ENCODE measurements at places on chromosomes 12 and 14.
A peak's percentile ranks its signal among the peaks of the same experiment; 100 is the strongest.

- no peak for DNase-seq
Observed at GRCh38 chr12:34288963-34289345, 266.7 kb downstream of the ALG10 start.

- DNase-seq, result no peak
Observed at GRCh38 chr14:72894623-72895378, 900 bp upstream of the DPF3 start.

DNA sequence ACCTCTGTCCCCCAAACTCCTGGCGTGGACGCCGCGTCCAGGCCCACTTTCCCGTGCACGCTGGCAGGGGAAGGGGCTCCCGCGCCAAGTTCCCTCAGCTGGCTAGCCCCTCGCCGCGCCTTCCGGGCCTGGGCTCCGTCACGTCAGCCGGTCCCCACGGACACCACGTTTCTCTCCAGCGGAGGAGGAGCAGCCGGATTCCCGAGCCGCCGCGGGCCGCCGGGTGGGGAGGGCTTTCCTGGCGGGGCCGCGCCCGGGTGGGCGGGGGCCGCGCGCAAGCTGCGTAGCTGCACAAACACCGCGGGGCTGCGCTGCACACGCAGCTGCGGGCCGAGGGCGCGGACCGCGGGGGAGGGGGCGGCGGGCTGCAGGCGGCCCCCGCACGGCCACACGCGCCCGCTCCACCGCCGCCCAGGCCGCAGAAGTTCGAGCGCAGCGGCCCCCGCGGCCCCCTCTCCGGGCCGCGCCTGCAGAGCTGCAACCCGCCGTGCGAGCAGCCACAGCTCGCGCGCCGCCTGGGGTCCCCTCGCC is 45.1 kb upstream of the PNMA1 start:
- peak; percentile 45 for DNase-seq

DNA sequence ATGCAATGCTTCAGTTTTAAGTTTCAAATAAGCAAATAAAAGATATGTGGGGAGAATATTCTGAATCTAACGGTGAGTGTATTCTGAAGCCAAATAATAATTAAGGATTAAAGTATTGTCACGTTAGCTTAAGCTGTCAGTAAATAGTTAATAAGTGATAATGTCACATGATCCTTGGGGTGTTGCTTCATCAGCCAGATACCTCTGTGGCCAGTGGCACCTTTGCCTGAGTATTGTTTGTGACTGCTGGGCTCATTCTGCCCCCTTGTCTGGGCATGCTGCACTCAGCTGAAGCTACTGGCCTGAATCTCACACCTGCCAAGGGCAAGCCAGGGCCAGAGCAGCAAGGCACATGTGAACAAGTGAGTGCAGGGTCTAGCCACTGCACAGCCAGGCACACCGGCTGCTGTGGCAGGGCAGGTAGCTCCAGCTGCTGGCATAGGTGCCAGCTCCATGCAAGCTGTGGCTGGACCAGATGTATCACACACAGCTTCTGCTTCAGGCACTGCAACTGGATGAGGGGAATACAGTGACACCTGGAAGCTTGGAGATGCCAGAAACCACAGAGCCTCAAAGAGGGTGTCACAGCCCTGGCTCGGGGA is 739.7 kb downstream of the SLC6A15 start:
- no peak for DNase-seq
